ENCODE measurements at places on chromosomes 3 and 15. TPM values are rescaled to one million over a fixed set of nuclear protein-coding genes. Genes with fewer than 3 reads are reported as not detected.

MYH15 gene
- total RNA-seq, result 0.11 TPM

FSIP1 gene
- 0.51 TPM for total RNA-seq

GOLGA8G gene
- total RNA-seq, result not detected

STRIT1 gene
- total RNA-seq, result not detected
